ENCODE measurements at places on chromosomes 11 and 22.

DNA sequence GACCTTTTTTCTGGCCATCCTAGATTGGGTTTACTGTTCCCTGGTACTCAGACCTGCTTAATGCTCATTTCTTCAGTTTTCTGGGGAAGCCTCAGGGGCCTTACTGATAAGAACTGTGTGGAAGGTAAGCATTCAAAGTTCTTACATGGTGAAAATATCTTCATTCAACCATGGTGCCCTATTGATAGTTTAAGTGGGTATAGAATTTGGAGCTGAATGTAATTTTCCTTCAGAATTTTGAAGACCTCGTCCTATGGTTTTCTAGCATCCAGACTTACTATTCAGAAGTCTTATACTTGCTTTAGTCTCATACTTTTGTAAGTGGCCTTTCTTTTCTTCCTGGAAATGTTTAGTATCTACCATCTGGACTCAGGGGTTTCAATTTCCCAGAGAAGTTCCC, 75.7 kb downstream of the CDKN1C start:
- DNase-seq, result no peak

GRCh38 chr11:33067294-33067693, 27.9 kb downstream of the TCP11L1 start:
- DNase-seq, result no peak

DNA sequence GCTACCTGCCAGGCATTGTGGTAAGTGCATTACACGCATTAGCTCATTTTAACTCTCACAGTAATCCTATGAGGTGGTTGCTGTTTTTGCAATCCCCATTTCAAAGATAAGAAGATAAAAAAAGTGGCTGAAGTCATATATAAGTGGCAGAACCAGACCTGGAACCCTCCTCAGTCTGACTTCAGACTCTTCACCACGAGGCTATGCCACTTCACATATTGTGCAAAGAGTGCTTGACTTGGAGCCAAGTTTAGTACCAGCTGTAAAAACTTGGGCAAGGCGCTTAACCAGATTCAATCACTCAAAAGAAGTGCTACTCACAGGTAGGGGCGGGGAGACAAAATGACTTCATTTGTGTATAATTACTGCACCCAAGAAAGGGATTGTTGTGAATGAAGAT, 15.3 kb downstream of the BPIFC start:
- DNase-seq, result no peak

DNA sequence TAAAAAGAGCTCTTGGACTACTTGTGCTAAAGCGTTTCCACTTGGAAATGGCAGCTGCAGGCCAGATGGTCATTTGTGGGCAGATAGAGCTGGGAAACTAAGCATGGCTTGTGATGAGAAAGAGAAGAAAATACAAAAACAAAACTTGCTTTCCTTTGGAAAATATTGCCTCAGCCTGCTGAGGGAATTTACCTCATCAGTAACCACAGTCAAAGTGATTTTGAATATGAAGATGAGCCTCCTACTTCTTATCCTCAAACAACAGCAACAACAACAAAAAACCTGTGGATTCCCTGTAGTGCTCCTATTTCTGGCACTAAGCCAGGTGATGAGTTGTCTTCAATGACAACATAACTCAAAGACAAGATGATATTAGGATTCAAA, 62.7 kb upstream of the FIBIN start:
- peak; percentile 96 for DNase-seq

DNA sequence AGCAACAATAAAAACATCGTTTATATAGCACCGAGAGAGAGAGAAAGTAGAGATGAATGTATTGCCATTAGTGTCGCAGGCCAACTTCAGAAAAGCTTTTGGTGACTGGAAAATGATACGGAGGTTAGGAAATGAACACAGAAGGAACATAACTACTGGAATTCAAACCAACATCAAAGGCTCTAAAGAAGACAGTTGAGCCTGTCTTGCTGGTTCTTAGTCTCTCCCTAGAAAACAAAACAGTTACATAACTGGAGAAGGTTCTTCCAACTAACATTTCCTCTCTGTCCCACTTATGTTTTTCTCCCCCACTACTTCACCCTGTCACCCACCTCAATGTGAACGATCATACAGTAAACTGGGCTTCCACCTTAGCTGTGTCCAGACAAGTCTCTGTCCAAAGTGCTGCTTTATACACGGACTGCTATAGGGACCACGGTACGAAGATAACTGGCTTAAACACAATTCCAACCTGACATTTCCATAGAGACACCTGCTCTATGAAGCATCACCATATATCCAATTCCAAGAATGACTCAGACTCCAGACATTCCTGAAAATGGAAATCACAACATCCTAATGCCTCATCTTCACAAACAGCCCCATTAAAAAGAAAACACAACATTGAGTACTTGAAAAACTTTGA, 85.2 kb upstream of the ARHGAP32 start:
- DNase-seq, result peak; percentile 43

- no peak for DNase-seq
Observed at GRCh38 chr11:75776546-75776945, 8.0 kb downstream of the DGAT2 start.

GRCh38 chr11:68314203-68315170, 2.1 kb downstream of the LRP5 start:
- DNase-seq, result peak; percentile 88

DNA sequence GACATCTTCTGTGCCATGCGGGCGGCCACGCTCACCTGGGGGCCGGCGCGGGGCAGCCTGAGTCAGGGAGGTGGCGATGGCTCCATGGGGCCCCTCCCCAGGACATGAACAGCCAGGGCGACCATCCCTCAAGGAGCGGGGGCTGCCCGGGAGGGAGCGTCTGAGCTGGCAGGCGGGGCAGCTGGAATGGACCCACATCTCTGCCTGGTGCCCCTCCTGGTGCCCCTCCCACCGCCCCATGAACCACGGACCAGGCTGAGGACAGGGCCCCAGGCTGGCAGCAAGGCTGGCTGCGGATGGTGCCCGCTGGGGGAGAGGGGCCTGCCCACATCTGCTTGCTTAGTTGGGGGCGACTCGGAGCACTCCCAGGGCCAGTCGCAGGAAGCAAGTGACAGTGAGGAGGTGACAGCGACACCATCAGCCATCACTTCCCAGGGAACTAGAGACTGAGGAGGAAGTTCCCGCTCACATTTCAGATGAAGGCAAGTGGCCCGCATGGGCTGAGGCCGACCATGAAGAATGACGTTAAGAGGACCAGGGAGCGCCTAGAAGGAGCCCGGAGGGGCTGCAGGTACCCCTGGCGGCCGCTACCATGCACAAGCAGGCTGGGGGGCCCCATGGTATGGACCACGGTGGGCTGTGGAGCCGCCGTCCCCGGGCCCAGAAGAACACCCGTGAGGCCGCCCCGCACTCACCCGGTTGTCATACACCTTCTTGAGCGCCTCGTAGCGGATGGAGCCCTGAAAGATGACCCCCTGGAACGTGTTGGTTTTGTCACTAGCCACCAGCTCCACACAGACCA, 37.3 kb downstream of the KIAA0930 start:
- DNase-seq, result no peak

DNA sequence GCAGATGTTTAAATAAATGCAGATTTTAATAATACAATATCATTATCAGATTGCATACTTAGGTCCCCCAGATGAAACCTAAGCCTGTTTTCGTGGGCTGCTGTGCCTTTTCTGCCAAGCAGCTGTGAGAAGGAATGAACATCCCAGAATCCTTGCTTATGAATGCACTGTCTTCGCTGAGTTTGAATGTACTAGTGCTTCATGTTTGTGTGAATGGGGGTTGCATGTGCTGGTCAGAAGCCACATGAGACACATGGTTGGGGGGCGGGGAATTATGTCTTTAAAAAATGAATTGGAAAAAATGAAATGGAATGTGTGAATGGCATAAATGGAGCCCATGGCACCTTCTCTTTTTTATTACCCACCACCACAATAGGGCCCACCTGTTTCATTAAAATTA, 125.4 kb upstream of the HSD17B12 start:
- DNase-seq, result peak; percentile 50

DNA sequence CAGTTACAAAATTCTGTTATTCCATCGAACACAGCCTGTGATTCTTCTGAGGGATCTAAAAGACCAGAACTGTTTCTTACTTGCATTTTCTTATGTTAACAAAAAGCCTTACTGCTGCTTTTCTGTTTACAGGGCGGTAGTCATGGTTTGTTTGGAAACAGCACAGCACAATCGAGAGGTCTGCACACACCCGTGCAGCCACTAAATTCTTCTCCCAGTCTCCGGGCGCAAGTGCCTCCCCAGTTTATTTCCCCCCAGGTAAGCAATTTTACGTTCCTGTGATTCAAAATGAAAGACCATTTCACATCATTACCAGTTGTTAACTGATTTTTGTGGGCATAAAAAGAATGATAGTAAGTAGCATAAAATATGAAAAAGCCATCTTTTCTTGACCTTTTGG, 60.8 kb upstream of the ADSL start:
- DNase-seq, result no peak

- peak; percentile 2 for DNase-seq
Observed at GRCh38 chr11:39968071-39968470, 1491.4 kb downstream of the LRRC4C start.

GRCh38 chr11:96197801-96198701, 144.9 kb downstream of the MAML2 start:
- DNase-seq, result peak; percentile 53

- peak; percentile 93 for DNase-seq
Observed at GRCh38 chr22:45465633-45466032, 37.0 kb upstream of the FBLN1 start.

DNA sequence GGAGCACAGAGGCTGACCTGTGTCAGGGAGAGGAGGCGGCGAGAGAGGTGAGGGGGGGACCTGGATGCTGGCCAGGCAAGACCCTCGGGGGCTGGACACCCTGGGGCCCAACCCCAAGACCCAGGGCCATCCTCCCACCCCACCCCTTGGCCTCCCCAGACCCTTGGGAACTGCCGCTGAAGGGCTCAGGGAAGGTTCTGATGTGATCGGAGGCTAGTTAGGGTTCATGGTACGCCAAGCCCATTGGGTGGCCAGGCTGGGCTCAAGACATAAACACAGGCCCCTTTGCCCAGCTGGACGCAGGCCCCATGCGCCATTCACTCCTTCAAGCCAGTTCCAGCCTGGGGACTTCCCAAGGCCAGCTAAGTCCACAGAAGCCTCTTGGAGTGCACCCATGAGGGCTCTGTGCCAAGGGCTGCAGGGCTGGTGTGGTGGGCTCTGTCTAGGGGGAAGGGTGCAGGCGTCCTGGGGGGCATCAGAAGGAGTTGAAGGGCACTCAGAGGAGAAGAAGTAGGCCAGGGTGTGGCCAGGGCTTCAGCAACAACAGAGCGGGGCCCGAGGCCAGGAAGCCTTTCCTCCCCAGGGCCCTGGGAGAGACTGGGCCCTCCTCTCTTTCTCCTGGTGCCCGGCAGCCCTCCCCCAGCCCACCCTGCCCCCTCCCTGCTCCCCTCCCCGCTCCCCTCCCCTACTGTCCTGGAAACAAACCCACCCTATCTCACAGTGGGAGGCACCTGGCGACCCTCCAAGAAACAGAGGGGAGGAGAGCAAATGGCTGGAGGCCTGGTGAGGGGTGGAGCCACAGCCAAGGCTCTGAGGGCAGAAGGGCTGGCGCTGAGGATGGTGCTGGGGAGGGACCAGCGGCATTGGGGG, 12.9 kb downstream of the TSPAN32 start:
- DNase-seq, result peak; percentile 94

DNA sequence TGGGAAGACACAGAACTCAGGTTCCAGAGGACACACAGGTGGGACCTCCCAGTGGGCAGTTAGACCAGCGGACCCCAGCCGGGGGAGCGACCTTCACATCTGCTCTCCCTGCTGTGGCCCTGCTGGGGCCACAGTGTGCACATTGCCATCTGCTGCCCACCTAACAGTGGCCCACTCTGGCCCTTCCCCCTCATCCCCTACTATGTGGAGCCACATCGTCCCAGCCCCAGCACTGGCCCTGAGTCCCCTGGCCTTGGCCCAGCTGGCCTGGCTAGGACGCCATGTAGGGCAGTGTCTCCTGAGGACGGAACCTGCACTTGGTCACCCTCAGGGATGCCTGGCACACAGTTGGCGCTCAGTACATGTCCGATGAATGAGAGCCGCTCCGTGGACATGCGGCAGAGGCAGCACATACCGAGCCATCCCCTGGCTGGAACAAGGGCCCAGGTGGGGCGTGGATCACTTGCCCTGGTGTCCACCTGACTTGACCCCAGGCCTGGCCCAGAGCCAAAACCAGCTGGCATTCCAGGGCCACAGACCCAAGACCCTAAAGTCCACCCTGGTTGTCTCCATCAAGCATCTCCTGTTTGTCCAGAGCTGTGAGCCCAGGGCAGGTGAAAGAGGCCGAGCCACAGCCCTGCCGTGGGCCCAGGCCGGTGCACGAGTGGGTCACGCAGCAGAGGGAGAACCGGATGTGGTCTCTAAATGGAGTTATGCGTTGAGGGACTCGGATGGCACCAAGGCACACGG, 93.1 kb upstream of the FGF3 start:
- DNase-seq, result no peak

GRCh38 chr11:125516245-125516644, 20.2 kb upstream of the FEZ1 start:
- DNase-seq, result no peak

- DNase-seq, result no peak
Observed at GRCh38 chr11:57276169-57276970, 39.3 kb upstream of the APLNR start.

DNA sequence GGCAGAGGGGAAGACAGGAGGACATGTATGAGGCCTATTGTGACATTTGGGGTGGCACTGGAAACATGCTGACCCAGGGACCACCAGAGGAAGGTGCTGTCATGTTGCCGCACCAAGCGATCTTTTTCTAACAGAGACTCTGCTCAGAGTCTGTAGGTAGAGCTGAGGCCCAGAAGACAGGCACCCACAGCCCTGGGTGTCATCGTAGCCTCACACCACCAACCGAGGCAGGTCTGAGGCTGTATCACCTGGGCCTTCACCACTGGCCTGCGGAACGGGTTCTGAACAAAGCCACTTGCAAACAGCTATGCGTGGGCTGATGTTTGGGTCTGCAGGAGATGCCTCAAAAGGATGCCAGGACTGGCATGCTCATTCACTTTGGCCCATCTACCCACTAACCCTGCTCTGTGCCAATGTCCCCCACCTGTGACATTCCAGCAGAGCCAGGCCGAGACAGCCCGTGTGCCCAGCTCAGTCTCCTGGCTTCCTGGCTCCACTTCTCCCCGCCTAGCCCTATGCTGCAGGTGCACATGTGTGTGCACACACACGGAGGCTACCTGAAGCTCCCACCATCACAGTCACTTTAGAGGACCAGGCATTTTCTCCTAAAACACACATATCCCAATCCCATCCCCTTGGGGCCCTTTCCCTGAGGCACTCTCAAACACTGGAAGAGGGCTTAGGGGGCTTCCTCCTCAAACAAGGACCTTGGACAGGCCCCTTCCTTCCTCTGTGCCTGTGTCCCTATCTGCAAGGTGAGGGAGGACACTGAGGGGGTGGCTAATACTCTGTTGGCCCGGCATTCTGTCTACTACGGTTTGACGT, 3.6 kb downstream of the TRIM29 start:
- DNase-seq, result no peak

Measured in muscle of leg (tissue), 16 donors.